ENCODE measurements at places on chromosomes 5 and 9.

GRCh38 chr9:13677801-13678200 lies 398.3 kb upstream of the MPDZ start:
- DNase-seq: no peak

- no peak for DNase-seq
Measured at GRCh38 chr9:25681266-25681665, 3.0 kb upstream of the TUSC1 start.

- DNase-seq: no peak
Measured at GRCh38 chr5:77709993-77710685, 66.0 kb downstream of the TBCA start.

- DNase-seq: no peak
Measured at GRCh38 chr5:173014671-173015070, 31.1 kb downstream of the ATP6V0E1 start.

DNA sequence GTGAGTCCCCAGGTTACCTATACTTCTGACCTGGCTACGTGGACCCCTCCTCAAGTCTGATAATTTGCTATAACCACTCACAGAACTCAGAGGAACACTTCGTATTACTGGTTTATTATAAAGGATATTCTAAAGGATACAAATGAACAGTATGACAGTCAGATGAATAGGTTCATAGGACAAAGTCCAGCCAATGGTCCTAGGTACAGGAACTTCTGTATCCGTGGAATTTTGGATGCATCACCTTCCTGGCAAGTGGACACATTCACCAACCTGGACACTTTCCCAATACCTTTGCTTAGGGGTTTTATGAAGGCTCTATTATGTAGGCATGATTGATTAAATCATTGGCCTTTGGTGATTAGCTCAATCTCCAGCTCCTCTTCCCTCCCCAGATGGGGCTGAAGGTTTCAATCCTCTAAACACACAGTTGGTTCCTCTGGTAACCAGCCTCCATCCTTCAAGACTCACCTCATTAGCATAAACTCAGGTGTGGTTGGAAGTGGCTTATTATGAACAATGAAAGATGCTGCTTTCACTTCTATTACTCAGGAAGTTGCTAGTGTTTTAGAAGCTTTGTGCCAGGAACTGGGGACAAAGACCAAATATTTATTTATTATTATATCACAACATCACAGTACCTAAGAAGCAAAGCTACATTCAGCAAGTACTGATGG lies 149.6 kb upstream of the ELL2 start:
- DNase-seq: no peak

DNA sequence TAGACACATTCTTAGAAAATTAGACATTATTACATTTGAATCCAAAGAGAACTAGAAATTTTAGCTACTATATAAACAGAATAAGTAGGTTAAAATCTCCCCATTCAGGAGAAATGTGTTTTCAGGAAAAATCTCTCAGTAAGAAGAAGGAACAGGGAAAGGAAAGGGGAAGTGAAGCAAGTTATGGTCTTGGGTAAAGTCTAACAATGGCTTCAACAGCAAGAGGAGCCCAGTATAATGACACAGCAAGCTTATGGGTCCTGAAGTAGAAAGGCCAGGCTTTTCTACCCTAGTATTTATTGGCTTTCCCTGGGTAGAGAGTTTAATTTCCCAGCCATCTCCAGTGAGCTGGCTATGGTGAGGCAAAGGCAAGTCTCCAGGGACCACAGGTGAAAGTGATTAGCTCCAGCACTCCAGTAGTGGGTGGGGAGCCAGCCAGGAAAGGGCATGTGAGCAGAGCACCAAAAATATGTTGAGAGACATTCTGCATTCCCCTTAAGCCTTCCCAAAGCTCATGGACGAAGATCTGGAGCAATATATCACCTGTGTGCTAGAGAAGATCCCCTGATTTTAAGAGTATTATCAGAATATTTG lies 981.7 kb downstream of the NR2F1-AS1 start:
- DNase-seq: no peak

- no peak for DNase-seq
Measured at GRCh38 chr9:15293084-15293483, 13.9 kb downstream of the TTC39B start.

- DNase-seq: no peak
Measured at GRCh38 chr5:1119312-1119831, 7.5 kb upstream of the SLC12A7 start.

DNA sequence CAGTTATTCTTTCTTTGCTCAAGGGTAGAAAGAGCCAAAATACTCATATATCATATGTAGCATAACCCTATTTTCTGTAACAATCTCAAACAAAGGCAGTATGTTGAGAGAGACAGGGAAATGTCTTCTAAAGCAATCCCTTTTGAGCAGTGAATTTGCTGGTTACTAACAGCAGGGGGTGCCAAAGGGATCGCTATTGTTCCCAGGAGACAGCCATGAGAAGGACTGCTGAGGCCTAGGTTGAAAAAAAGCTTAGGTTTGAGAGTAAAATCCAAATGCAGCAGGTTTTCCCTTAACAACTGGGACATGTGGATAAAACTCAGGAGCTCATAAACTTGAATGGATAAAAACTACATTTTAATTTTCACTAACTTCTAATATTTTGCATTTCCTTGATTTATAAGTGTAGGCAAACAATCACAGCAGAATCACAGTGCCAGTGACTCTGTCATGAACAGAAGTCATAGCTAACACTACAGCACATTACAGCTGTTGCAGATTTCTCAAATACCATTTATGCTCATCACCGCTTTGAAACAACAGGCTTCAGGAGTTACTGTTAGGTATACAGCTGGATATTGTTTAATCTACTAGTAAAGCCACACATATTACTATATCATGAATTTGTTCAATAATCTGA lies 148.4 kb downstream of the MAPKAP1 start:
- DNase-seq: peak; percentile 73

DNA sequence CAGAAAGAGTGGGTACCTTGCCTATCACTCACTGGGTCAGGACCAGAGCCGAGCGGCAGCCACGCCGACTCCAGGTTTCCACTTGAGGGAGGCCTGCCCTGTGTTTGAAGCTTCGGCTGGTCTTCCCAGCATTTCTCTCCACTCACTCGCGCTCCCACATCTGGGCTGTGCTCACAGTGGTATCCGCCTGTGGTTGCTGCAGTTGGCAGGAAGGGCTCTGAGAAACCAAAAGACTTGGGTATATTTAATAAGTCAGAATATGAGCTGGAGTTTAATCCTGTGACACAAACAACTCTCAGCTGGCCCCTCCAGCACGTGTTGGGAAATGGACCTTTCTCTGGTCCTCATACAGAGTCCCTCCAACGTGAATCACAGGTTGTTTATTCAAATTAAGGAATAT lies 70.9 kb downstream of the SPRY4 start:
- DNase-seq: no peak

GRCh38 chr5:141880961-141881801 lies 3.0 kb upstream of the PCDH1 start:
- peak; percentile 9 for DNase-seq

- no peak for DNase-seq
Measured at GRCh38 chr5:119694284-119694683, 64.9 kb downstream of the FAM170A start.

- DNase-seq: no peak
Measured at GRCh38 chr5:36689225-36689624, 82.8 kb downstream of the SLC1A3 start.

DNA sequence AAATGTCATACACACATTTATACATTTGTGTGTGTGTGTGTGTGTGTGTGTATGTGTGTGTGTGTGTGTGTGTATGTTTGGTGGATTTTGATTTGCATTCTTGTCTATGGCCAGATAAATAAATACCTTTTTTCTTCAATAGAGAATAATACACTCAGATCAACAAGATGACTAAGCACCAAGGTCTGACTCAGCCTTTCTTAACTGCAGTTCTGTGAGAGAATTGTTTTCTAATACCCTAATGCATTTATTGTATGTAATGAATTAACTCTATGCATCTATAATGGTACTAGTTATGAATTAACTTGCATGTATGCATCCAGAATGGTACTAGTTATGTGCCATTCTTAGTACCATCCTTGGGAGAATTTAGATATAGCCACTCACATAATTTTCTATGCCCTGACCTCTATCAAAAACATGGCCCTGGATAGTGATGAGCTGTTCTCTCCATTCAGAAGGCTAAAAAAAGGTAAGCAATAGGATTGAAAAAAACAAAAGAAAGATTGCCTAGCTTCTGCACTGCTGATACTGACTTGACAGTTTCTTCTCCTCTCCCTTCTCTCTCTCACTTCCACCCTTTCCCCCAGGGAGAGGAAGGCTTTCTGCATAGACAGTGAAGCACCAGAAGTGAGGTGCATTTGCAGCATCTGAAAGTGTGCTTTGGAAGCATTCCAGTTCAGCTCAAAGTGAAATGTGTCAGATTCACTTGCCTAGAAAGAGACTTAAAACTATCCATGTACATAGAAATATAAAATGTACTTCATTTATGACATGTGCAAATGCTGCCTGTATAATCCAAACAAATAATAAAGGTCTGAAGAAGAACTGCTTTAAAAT lies 55.1 kb upstream of the CCDC112 start:
- no peak for DNase-seq

DNA sequence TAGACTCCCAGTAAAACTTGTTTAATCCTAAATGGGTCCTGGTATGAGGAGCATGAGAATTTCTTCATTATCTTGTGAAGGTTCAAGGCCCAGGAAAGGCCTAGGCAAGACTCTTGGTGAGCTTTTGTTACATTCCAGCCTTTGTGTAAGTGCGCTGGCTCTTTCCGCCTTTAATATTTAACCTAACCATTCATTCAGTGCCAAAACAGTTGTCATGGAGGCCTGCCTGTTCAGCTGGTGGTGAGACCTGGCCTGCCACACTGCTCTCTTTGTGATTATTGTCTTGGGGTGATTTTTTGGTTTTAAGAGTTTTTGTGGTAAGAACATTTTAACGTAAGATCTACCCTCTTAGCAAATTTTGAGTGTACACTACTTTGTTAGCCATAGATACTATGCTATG lies 127.5 kb upstream of the WWC1 start:
- DNase-seq: no peak

- DNase-seq: no peak
Measured at GRCh38 chr5:134638760-134639201, 6.2 kb upstream of the SAR1B start.

GRCh38 chr5:138706655-138707480 lies 46.4 kb upstream of the CTNNA1 start:
- peak; percentile 34 for DNase-seq

DNA sequence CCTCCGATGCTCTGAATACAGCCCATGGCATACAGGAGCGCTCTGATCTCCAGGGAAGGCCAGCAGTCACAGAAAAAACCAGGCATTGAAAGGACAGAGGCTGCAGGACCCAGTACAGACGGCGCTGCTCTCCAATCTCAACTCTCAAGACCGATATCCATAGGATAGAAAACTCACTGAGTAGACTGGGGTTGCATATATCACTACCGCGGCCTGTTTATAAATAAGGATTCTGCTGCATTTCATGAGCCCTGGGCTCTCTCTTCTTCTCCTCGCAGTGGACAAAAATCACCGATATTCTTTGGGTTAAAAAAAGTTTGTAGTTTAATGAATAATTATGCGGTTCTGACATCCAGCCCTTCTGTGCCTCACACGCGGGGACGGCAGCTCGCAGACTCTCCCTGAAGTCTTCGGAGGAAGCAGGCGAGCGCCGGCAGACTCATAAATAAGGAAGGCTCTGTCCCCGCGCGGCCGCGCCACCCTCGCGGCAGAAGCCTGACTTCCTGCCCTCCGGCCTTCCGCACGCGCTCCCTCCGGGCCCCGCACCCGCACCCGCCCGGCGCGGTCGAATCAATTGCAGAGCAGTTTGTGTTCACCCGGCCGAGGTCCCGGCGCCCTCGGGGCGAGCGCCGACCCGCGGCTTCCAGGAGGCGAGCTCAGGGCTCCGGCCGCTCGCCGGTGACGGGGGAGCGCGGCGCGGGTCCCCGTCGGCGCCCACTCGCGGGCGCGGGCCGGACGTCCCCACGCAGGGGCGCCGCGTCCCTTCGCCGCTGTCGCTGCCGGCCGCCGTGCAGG lies at the start of gene FAM78A:
FAM78A (minus strand) TSS at position 417 of the 795 bp plus-strand sequence; CDS start at position 86, 331 bp downstream.
- DNase-seq: peak; percentile 59

- peak; percentile 78 for DNase-seq
Measured at GRCh38 chr9:21994556-21995005, at the start of gene CDKN2B-AS1. Gene CDKN2B-AS1 (plus strand): TSS chr9:21994791.

DNA sequence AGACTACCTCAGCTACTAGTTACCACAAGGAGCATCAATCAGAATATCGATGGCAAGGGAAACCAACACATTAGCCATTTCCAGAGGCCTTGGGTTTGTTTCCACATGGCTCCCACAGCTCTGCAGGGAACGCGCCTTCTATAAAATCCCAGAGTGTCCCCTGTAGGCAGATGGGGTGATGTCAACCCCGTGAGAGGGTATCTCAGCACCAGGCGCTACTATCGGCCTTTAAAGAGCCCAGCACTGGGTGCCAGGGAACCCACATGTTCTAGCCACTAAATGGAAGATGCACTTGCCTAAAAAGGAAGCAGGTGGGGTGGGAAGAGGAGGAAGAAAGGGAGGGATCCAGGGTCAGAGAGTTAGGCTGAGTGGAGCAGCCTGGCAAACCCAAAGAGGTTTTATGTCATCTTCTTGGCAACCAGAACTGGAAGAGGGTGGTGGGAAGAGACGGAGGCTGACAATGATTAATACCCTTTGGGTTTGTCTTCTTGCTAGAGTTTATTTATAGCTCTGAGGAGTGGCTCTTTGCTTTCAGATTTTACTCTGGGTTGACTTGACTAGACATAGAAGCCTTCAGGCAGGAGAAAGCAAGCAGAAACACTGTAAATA lies 19.9 kb downstream of the MACROH2A1 start:
- DNase-seq: no peak

DNA sequence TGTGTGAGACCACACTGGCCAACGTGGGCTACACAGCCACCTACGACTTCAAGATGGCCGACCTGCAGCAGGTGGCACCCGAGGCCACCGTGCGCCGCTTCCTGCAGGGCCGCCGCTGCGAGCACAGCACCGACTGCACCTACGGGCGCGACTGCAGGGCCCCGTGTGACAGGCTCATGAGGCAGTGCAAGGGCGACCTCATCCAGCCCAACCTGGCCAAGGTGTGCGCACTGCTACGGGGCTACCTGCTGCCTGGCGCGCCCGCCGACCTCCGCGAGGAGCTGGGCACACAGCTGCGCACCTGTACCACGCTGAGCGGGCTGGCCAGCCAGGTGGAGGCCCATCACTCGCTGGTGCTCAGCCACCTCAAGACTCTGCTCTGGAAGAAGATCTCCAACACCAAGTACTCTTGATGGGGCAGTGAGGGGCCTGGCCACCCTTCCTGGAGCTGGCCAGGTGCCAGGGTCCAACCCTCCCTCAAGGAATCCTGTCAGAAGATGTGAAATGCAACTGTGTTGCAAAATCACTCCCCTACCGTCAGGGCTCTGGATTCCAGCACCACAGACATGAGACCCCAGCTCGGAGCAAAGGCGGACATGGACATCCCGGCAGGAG lies 11.1 kb downstream of the DIPK1B start:
- DNase-seq: no peak

- DNase-seq: peak; percentile 63
Measured at GRCh38 chr9:124011460-124012301, at the start of gene LHX2. Gene LHX2 (plus strand): TSS chr9:124011768. CDS start chr9:124012349, 581 bp downstream.

GRCh38 chr9:110025551-110026170 lies 182.3 kb downstream of the C9orf152 start:
- no peak for DNase-seq

DNA sequence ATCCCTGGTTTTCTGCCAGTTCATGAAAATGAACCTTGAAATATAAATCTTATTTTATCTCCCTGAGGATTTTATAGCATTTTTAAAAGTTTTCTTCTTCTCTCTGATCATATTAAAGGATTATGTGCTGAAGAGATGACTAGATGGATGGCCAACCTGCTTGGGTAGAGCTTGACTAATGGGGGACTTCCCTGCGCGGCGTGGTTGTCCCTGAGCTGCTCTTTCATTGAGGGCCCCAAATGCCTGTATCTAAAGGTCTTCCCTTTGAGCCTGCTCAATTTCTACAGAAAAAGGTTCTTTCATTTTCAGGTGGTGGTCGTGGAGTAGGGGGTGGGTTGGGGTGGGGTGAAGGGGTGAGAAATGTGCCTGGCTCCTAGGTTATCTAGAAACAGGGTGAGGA lies 20.5 kb upstream of the CDKN2AIPNL start:
- no peak for DNase-seq
